ENCODE measurements at places on chromosomes 13 and 19. TPM values are rescaled to one million over a fixed set of nuclear protein-coding genes. Genes with fewer than 3 reads are reported as not detected.

RCBTB1 gene
- total RNA-seq = 10.7 TPM

GNA15 gene
- 1.5 TPM for total RNA-seq

KCNN4 gene
- 54.5 TPM for total RNA-seq

ZSCAN18 gene
- total RNA-seq = 58.8 TPM

ZNF28 gene
- total RNA-seq = 11.6 TPM

DNA sequence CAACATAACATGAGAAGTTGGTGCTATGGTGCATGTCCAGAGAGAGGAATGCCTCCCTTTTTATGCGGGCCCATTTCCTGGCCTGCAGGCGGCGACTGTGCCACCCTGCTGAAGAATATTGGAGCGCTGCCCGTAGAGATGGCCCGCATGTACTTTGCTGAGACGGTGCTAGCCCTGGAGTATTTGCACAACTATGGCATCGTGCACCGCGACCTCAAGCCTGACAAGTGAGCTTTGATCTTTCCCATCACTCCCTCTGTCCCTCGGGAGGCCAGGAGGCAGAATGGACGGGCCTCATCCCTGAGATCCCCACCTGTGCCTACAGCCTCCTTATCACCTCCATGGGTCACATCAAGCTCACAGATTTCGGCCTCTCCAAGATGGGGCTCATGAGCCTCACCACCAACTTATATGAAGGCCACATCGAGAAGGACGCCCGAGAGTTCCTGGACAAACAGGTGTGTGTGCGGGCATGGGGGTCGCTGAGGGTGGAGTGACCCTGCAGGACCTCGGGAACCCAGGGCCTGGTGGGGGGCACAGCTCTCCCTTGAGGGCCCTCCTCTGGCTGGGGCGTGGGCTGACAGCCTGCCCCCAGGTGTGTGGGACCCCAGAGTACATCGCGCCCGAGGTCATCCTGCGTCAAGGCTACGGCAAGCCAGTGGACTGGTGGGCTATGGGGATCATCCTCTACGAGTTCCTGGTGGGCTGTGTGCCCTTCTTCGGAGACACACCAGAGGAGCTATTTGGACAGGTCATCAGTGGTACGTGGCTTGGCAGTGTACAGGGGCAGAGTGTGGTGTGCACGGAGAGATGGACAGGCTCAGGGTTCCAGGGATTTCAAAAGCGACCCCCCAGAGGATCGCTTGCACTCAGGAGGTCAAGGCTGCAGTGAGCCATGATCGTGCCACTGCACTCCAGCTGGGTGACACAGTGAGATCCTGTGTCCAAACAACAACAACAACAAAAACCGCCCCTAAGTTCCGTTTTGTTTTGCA is 16.2 kb downstream of the DNASE2 start:
- H3K36me3 ChIP-seq = no peaks in the 10 kb centered on the region
- H3K27me3 ChIP-seq = no peaks in the 10 kb centered on the region
- no peak overlapping the region for H3K27ac ChIP-seq

- no peaks in the 10 kb centered on the region for H3K36me3 ChIP-seq
- no peak for DNase-seq
- H3K4me3 ChIP-seq = no peak overlapping the region
- no peaks in the 10 kb centered on the region for H3K27me3 ChIP-seq
- no peaks in the 10 kb centered on the region for H3K4me1 ChIP-seq
Measured at GRCh38 chr13:77752512-77753069, 55.1 kb downstream of the SLAIN1 start.

- DNase-seq = no peak
- peak overlapping the region; percentile 14 for H3K27ac ChIP-seq
Measured at GRCh38 chr13:110225609-110226574, 81.1 kb downstream of the COL4A1 start.

DNA sequence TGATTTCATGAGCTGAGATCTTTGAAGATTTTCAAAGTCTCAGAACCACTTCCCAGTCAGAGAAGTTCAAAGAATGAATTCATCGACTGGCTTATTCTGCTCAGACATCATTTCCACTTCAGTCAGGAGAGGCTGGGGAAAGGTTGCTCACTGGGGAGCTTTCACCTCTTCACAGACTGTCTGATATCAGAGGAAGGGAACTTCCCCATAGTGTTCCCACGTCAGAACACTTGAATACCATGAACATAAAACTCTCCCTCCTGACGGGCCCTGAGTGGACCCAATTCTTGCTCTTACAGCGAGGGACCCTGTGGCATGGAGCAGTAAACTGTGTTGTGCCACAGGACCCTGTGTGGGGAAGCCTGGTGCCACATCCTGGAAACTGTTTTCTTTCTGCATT is 492.6 kb downstream of the COG6 start:
- DNase-seq = no peak
- H3K36me3 ChIP-seq = no peaks in the 10 kb centered on the region

DNA sequence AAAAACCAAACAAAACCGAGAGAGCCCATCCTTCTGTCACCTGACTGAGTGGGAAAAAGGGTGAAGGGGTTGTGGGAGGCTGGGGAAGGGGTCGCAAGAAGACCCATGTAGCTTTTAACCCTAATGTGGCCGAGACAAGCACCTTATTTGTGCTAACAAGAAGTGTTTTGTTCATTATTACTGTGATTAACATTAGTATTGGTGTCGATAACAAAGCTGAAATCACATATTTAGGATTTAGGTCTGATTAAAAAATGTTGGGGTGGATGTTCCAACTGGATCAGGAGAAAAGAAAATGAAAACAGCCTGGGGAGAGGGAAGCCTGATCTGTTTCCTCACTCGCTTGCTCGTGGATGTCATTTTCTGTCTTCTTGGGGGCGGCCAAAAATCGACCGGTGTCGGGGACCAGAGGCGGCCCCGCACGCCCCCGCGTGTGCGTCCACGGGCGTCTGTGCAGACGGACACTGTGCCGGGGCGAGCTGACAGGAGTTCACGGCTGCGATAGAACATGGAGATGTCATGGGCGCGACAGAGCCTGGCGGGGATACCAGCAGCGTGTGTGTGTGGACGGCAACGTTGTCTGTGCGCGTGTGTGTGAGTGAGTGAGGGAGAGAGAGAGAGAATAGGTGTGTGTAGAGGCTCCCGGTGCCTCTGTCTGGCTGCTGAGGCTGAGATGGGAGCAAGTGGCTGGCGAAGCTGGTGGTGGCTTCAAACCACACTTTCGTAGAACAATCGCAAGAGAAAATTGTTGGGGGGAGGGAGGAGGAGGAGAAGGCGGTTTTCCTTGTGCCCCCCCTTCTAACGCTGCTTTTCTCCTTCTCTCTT is 29.1 kb downstream of the NFIX start:
- H3K27ac ChIP-seq = peak overlapping the region; percentile 78
- H3K4me3 ChIP-seq = peak overlapping the region; percentile 16
- no peaks in the 10 kb centered on the region for H3K36me3 ChIP-seq
- no peak for DNase-seq
- H3K27me3 ChIP-seq = no peaks in the 10 kb centered on the region

DNA sequence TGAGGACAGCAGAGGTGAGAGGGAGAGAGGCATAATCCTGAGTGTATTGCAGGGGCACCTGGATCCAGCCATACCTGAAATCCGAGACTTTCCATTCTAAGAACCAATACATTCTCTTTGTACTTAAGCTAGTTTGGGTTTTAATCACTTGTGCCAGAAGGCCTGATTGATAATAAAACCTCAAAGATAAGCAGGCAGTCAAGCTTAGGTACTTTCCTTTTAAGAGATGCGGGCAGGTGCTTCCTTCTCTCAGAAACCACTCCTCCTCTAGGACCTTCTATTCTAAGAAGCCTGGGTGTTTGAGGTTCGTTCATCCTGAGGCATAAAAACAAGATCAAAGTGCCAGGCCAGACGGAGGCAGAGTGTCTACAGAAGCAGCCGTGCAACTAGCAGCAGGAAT is 22.2 kb downstream of the FAM187B start:
- peak; percentile 77 for DNase-seq
- peaks cover 23% of the 10 kb centered on the region for H3K4me1 ChIP-seq
- no peaks in the 10 kb centered on the region for H3K36me3 ChIP-seq
- no peaks in the 10 kb centered on the region for H3K27me3 ChIP-seq

DNA sequence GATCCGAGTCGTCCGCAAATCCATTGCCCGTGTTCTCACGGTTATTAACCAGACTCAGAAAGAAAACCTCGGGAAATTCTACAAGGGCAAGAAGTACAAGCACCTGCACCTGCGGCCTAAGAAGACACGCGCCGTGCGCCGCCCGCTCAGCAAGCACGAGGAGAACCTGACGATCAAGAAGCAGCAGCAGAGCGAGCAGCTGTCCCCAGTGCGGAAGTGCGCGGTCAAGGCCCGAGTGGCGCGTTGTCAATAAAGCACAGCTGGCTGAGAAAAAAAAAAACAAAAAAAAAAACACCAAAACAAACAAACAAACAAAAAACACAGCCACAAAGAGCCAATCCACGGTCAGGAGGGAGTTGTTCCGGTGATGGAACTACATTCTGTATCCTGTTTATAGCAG is 4.7 kb upstream of the GNA15 start:
- DNase-seq = no peak
- H3K4me3 ChIP-seq = no peak overlapping the region
- no peaks in the 10 kb centered on the region for H3K27me3 ChIP-seq
- no peak overlapping the region for H3K27ac ChIP-seq
- no peaks in the 10 kb centered on the region for H3K4me1 ChIP-seq

DNA sequence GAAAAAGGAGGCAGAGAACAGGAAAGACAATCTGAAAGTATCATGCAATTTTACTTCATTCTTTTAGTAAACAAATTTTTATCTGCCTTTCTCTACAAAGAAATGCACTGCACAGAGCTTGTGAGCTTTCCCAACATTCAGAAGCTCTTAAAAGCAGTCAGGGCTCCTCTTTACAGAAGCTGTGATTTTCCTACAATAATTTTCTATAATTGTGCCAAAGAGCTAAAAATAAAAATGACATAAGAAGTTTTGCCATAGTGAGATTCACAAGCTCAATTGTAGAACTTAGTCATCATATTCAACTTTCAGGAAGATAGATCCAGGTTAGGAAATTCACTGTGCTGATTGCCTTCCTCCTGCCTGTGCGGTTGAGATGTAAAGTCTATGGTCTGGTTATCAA is 341.4 kb downstream of the PCDH9 start:
- no peaks in the 10 kb centered on the region for H3K36me3 ChIP-seq
- no peak overlapping the region for H3K27ac ChIP-seq
- DNase-seq = no peak
- H3K4me3 ChIP-seq = no peak overlapping the region

DNA sequence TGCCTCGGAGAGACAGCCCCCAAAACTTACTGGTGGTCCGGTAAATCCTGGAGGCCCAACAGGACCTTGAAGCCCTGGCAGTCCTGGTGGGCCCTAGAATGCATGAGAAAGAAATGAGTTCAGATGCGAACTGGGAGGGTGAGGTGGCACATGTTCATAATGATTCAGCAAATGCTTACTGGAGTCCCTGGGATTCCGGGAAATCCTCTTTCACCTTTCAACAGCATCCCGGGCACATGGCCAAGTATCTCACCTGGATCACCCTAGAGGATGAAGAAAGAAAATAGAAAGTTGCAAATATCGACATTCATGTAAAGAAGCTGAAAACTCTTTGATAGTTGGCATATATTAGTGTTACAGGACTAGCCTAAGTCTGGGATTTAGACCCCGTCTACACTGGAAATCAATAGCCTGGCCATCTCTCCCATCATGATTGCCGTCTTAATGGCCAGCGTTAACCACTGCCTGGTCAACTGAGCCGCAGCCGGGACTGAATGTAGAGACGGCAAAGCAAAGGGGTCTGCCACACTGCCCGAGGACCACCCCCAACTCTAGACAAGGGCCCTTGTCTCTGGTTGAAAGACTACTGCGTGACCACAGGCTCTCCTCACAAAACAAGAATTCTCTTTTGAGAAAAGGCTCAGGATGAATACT is 96.9 kb downstream of the COL4A1 start:
- no peaks in the 10 kb centered on the region for H3K4me1 ChIP-seq
- H3K36me3 ChIP-seq = no peaks in the 10 kb centered on the region
- no peak for DNase-seq
- no peak overlapping the region for H3K4me3 ChIP-seq
- H3K27ac ChIP-seq = no peak overlapping the region

DNA sequence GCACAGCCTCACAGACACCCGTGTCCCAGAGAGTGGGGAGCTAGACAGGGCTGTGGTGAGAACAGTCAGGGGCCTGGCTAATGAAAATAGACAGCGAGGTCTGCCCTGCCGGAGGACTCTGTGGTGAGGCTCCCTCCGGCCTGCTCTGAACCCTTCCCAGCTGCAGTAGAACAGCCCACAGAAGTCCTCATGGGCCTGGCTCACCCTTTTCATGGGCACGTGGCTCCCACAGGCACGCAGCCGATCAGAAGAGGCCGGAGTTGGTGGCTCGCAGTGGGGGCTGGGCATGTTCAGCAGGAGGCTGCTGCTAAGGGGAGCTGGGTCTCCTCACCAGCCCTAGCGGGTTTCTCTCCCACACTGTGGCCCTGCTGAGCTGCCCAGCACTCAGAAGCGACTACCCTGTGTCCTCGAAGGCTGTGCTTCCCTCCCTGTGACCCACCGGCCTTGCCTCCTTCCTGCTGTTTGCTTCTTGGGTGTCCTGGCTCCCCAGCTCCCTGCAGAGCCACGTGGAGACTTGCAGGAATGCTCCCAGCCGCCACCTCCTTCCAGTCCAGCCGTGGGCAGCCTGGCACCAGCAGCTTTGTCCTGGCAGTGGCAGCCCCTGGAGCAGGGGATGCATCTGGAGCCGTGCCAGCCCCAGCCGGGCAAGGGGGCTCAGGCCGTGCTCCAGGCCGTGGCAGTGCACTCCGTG is 138.7 kb downstream of the KDM4B start:
- DNase-seq = no peak
- H3K27me3 ChIP-seq = no peaks in the 10 kb centered on the region
- peaks cover 32% of the 10 kb centered on the region for H3K36me3 ChIP-seq
- H3K4me1 ChIP-seq = no peaks in the 10 kb centered on the region
- H3K27ac ChIP-seq = no peak overlapping the region

- no peaks in the 10 kb centered on the region for H3K4me1 ChIP-seq
- no peak overlapping the region for H3K27ac ChIP-seq
- no peaks in the 10 kb centered on the region for H3K27me3 ChIP-seq
- H3K36me3 ChIP-seq = no peaks in the 10 kb centered on the region
Measured at GRCh38 chr13:33072759-33073158, 56.5 kb downstream of the KL start.

- H3K4me3 ChIP-seq = no peak overlapping the region
- H3K4me1 ChIP-seq = no peaks in the 10 kb centered on the region
- DNase-seq = no peak
- no peaks in the 10 kb centered on the region for H3K36me3 ChIP-seq
- H3K27me3 ChIP-seq = no peaks in the 10 kb centered on the region
Measured at GRCh38 chr19:55426042-55426441, 17.1 kb downstream of the SHISA7 start.

GRCh38 chr19:35545855-35546381 is 492 bp downstream of the TMEM147 start:
- H3K36me3 ChIP-seq = no peaks in the 10 kb centered on the region
- H3K4me3 ChIP-seq = peak overlapping the region; percentile 94
- H3K4me1 ChIP-seq = peaks cover 24% of the 10 kb centered on the region
- peak overlapping the region; percentile 59 for H3K27ac ChIP-seq
- peak; percentile 66 for DNase-seq

- H3K4me1 ChIP-seq = no peaks in the 10 kb centered on the region
- no peaks in the 10 kb centered on the region for H3K27me3 ChIP-seq
- no peaks in the 10 kb centered on the region for H3K36me3 ChIP-seq
- no peak overlapping the region for H3K4me3 ChIP-seq
- no peak for DNase-seq
Measured at GRCh38 chr19:36674201-36674600, 7.6 kb upstream of the ZNF461 start.
